RCC 7860 (cell line): ENCODE measurements at places on chromosomes 3 and 15.

GRCh38 chr3:159600291-159600690, 388.3 kb upstream of the IL12A start:
- DNase-seq, result no peak

GRCh38 chr3:102400142-102400541, 34.7 kb upstream of the ZPLD1 start:
- peak; percentile 56 for DNase-seq

GRCh38 chr3:44923632-44924456, 49.4 kb downstream of the TGM4 start:
- no peak for DNase-seq

DNA sequence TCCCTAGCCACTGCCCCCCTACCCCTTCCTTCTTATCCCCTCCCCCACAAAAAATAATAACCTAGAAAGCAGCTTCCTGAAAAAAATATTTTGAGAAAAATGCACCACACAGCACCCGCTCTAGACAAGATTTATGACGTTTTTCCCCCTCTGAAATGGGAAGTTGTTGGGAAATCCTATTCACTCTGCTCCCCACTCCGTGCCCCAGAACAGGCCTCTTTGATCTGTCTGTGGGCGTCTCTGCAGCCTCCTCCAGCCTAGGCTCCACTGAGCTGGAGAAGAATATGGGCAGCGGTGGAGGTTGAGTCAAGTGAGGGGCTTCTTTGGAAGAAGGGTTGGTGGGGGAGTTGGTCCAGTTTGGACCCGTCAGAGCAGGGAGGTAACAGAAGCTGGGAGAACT, 28.5 kb upstream of the POLG start:
- DNase-seq, result no peak

GRCh38 chr15:44595246-44595645, 58.3 kb downstream of the EIF3J start:
- no peak for DNase-seq

GRCh38 chr15:39451121-39451688, 129.7 kb upstream of the THBS1 start:
- DNase-seq, result no peak

- no peak for DNase-seq
Observed at GRCh38 chr3:156837115-156837514, 11.0 kb downstream of the LEKR1 start.

- DNase-seq, result no peak
Observed at GRCh38 chr3:135155228-135155627, 360.2 kb downstream of the EPHB1 start.

DNA sequence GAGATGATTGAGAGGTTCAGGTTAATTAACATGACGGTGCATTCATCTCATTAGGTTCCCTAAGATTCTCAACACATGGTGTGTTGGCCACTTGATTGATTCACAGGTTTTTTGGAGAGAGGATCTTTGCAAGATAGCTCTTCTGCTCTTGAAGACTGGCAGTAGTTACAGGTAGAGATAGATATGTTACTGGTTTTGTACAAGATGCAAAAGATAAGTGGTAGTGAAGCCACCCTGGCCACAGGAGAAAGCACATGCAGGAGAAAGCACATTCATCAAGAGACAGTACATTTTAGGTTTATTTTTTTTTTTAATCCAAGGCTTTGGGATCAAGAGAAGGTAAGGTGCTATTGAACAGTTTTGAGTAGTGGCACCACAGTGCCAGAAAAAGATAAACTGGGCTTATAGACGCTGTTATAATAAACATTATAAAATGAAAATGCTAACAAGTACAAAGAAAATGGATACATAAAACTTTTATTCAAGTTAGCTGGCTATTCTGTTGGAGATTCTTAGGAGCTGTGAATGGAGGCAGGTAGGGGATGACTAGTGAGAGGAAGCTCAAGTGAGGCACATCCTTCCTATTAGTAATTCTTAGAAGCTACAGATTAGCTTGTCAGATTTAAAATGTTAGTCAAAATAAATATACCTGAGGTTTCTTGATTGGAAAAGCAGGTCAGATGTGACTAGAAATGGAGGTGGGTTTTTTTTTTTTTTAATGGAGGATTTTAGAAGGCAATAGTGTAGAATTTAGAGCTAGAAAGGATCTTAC, 10.8 kb downstream of the SELENOT start:
- no peak for DNase-seq

- no peak for DNase-seq
Observed at GRCh38 chr3:191380001-191380400, 49.7 kb upstream of the UTS2B start.

DNA sequence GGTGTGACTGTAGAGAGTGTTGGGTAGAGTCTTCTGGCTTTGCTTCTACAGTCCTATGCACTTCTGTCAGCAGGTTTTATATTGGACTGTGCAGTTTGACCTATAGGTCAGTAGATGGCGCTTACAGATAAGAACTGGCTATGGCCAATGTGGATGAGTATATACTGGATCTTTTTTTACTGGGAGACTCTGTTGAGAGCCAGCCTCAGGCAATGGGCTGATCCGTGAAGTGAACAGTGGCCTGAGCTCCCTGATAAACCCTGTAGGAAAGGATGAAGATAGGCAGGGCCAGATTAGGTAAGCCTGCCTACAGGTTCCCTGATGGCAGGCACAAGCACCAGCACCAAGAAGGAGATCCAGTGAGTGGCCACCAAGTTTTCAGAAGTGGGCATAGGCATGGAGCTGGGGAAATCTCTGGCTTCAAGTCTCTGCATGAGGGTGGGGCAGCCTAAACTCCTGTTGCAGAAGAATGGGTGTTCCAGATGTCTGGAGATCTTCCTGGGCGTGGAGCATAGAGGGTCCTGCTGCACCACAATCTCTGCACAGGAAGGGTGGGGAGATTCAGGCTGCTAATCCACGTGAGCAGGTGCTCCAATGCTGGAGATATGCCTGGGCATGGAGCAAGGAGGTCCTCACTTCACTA, 326.0 kb upstream of the SGO1 start:
- DNase-seq, result peak; percentile 48

- DNase-seq, result no peak
Observed at GRCh38 chr15:80614711-80615360, 80.3 kb upstream of the ABHD17C start.

- no peak for DNase-seq
Observed at GRCh38 chr3:45976191-45977091, 19.2 kb downstream of the FYCO1 start.

DNA sequence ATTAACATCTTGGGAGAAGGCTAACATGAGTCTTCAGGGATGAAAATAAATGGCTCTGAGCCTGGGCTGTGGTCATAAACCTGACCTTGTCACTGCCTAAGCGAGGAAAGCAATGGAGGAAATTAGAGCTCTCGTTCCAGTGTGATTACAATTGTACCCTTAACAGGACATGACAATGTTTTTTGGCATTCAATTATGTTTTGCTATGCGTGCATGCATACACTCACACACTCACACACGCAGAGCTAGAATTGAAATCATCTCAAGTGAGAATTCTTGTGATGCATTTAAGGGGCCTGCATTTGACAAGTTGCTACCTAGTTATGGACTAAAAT, 24.1 kb downstream of the ZNF80 start:
- DNase-seq, result no peak

GRCh38 chr15:33438396-33438795, 127.6 kb downstream of the RYR3 start:
- no peak for DNase-seq

DNA sequence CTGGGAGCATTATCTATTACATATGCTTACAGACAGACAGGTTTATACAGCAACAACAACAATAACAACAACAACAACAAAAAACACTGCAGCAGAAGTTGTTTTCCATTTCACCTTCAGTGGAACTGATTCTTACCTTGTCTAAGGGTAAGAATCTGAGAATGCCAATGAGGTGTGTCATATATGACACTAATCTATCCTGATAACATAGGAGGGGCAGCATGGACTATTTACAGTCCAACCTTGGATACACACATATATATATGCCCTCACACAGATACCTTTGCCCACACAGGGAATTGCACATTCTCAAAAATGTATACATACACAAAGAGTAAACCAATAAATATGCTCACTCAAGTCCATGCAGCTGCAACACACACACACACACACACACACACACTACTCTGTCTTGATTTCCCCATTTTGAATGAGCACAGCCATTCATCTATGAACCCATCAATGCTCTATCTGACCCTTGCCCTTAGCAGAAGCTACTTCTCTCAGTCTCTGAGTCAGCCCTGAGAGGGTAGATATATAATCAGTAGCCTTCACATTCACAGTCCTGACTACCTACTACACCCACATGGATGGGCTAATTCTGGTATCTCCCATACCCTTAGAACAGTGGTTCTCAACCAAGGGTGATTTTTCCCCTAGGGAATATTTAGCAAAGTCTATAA, 9.7 kb upstream of the TRANK1 start:
- DNase-seq, result no peak

DNA sequence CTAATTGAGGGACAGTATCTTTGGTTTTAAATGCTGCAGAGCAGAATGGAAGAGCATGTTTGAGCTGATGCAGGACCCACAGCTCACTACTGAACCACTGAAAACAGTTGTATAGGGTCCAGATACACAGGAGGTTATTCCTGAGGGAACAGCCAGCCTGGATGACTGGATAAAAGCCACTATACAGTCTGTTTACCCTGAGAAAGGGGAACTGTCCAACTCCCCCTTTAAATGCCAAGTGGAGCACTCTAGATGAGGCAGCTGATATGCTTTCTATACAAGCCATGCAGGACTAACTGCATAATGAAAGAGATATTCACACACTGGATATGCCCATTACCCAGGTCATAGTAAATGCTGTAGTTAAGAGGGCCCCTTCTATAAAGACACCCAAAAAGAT, 138.6 kb downstream of the IMPG2 start:
- no peak for DNase-seq

GRCh38 chr3:187880441-187880840, 135.2 kb upstream of the BCL6 start:
- no peak for DNase-seq

GRCh38 chr3:32454111-32454510, 48.5 kb downstream of the CMTM6 start:
- DNase-seq, result no peak

DNA sequence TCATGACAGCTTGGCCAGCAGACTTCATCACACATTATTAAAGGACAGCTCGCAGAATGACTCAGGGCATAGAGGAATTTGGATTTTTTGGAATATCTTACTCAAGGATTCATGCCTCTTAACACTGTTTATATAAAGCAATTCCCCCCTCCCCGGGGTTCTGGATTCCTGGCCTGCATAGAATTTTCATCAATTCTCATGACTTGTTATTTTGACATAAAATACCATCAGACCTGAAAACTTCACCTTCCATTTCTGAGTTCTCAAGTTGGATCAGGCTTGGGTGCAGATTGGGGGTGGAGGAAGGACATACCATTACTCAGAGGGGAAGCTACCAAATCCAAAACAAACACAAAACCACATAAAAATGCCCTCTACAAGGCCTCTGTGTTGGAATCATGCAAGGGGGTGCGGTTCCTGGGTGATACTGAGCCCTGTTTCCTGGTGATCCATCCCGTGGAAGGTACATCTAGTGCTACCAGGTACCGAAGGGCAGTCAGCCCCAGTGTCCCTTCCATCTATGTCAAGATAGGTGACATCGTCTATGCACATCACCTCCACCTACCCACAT, 95.3 kb downstream of the DAPK2 start:
- no peak for DNase-seq

DNA sequence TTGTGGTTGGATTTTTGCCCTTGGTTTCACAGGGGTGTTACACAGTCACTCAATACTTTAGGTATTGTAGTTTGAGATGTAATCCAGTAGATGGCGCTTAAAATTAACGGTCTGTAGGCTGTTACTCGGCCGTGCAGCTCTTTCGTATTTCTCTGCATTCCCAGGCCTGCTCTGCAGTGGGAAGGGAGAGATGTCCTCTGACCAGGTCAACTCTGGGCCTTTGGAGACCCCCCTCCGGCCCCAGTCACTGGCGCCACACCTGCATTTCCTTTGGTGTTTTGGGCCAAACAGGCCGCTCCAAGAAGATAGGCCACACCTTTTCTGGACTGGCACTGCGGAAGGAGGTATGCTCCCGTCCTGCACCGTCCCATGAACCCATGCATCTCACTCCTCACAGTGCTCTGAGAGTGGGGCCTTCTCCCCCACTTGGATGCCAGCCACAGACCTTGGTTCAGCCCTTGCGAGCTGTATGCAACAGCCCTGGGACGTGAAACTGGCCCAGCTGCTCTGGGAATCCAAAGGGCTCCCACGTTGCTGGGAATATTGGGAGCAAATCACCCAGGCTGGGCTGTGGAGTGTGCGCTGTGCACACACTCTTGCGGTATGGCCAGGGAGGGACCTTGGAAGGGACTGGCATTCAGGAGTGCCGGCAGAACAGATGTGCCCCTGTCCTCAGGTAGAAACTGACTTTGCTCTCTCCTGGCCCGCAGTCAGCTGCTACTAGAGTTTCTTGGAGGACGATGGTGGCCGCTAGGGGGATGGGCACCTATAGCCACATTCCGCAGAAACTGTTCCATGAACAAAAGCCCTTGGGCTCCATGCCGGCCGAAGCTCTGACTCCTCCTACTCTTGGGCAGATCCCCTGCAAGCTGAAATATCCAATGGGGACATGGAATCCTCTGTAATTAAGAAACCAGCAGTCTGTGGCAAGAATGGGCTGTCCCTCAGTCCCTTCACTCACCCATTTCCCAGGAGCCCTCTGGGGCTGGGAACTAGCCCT, 410.5 kb upstream of the CADM2 start:
- DNase-seq, result peak; percentile 27

DNA sequence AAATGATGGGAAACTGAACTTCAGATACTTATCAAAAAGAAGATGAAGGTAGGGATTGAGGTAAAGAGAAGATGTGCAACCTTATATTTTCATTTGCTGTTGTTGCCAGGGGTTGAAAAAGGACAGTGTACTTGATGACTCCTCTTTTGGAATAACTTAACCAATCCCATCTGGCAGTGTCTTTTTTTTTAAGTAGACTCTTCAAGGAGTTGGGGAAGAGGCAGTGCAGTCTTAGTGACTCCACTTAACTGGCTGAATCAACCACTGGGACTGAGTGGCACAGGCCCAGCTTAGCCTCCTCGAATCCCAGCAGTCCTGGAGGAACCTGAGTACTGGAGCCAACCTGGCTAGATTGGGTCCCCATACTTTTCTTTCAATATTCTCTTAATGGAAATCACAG, 27.3 kb upstream of the FILIP1L start:
- no peak for DNase-seq

GRCh38 chr3:173826901-173827609, 429.5 kb downstream of the NLGN1 start:
- DNase-seq, result no peak

DNA sequence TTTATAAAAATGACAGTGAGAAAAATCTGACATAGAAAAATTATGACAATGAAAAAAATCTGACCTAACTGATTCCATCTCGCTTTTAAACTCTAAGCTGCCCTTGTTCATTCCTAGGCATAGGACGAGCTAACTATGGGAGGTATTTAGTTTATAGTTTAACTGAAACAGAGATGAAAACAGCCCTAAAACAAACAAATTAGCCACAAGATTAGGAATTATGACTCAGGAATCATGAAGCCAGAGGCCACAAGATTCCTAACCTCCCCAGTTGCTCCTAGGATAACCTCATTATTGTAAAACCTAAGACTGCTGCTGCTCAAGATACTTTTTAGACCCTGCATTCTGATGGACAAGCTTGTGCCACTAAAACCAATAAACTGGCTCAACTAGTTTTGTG, 122.7 kb upstream of the MNS1 start:
- peak; percentile 32 for DNase-seq

GRCh38 chr3:132222868-132223538, 94.2 kb upstream of the ACP3 start:
- peak; percentile 75 for DNase-seq
